Esophagus muscularis mucosa (tissue), 4 donors: ENCODE measurements at places on chromosomes 11 and 22.

DNA sequence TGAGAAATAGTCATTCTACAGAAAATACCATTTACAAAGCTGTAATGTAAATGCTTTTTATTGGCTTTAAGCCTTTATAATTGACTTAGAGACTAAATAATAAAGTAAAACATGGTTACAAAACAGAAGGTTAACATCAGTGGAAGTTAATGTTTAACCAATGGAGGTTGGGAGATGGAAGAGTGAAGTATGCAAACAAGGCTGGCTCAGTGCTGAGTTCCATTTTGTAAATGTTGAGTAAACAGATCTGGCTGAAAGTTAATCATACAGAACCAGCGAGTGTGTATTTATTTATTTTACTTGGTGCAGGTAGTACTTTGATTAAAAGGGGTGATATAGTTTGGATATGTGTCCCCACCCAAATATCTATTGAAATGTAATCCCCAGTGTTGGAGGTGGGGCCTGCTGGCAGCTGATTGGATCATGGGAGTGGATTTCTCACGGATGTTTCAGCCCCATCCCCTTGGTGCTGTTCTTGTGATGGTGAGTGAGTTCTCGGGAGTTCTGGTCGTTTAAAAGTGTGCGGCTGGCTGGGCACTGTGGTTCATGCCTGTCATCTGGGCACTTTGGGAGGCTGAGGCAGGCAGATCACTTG, 827.4 kb downstream of the OPCML start:
- no peak for DNase-seq

GRCh38 chr11:35305670-35306382, 113.5 kb downstream of the SLC1A2 start:
- no peak for DNase-seq

DNA sequence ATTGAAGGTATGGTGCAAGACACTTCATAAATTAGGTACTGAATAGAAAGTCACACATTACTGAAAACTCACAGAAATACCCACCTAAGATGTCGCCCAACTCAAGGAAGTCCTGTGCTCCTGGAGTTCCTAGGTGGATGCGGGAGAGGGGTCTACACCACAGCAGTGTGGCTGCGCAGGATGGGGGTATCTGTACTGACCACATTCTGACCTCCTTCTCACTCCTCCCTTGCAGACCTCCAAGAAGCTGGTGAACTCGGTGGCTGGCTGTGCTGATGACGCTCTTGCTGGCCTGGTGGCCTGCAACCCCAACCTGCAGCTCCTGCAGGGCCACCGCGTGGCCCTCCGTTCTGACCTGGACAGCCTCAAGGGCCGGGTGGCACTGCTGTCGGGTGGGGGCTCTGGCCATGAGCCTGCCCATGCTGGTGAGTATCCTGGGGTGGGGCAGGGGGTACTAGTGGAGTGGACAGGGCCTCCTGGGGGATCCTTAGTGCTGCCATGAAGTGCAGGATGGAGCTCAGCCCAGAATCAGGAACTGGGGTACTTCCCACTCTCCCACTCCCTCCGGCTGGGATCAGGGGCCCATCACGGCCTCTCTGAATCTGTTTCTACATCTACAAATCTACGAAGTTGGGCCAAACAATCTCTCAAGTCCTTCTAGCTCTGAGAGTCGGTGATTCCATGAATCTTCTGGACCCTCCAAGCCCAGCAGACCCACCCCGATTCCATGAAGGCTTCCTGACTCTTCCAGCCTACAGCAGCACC, 4.9 kb downstream of the TKFC start:
- no peak for DNase-seq

GRCh38 chr11:103434073-103434411, 324.8 kb downstream of the DYNC2H1 start:
- DNase-seq: no peak

GRCh38 chr11:107562647-107563208, 2.8 kb downstream of the ALKBH8 start:
- DNase-seq: no peak

DNA sequence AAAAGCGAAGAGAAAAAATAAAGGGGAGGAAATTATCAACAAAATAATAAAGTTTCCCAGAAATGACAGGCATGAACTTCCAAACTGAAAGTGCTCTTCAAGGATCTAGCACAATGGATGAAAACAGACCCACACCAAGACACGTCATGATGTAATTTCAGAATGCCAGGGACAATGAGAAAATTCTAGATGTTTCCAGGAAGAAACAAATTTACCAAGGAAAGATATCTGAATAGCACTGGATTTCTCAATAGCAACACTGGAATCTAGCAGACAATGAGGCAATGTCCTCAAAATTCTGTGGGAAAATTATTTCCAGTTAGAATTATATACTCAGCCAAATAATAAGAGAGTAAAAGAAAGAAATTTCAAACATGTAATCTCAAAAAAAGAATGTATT, 46.0 kb downstream of the DENND5A start:
- no peak for DNase-seq

DNA sequence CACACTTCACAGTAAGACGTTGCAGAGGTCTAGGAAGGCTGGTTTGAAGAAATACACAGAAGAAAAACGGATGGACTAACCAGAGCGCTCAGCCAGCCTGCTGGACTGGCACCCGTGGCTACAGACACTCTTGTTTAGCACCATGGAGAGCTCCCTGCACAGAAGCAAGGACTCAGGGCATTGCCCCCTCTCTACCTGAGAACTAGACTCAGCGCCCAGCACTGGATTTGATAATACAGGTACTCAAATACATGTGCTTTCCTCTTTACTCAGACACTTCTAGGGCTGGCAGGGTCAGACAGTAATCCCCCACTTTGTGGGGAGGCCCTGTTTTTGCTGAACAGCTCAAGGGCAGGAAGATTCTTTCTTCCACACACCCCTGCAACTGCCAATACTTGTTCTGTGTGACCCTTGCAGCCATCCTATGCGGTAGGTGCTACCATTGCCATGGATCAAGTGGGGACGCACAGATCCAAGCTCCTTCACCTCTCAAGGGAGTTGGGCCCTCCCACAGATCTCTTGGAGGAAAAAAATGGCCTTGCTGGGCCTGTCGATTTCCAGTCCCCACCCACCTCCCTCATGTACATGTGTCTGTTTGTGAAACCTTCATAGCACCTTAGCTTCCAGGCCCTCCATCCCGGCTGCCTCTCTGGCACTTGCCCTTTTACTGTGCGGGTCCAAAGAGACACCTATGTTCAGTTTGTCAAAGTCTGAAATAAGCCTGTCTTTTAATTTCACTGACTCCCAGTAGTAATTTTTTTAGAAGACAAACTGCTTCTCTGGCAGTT, 5.1 kb upstream of the P2RX6 start:
- no peak for DNase-seq

DNA sequence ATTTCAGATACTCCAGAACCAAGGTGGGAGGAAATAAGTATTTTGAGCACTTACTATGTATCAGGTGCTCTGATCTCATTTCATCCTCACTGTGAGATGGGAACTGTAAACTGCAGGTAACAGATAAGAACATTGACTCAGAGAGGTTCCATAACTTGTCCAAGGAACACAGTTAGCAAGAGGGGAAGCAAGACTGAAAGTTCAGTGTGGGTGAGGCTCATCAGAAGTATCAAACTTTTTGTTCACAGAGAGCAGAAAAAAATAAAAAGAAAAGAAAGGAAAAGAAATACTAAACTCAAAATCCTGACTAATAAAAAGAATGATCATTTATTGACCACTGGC, 37.1 kb downstream of the RAB30 start:
- no peak for DNase-seq

GRCh38 chr11:85946221-85946620, 91.0 kb downstream of the CCDC83 start:
- DNase-seq: no peak

DNA sequence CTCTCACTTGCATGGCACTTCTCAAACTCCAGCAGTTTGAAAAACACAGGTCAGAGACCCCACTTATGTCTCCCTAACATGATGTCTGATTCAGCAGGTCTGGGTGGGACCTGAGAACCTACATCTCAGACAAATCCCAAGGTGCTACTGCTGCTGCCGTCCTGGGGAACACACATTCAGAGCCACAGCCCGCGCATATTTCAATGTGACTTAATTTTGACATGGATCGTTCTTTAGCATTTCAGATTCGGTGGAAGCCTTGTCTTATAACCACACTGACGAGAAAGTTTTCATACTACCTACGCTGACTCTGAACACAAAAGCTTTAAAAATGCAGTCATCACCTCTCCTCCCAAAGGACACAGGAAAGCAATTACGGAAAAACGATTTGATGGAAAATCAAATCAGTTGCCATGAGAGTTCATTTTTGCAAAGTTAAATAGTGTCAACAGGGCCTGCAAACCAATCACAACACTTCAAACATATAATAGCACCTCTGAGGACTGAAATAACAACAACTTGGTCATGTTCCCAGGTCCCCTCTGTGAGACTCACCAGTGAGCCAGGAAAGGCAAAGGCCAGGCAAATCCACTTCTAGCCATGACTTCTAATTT, 132.6 kb downstream of the SHANK2 start:
- no peak for DNase-seq

DNA sequence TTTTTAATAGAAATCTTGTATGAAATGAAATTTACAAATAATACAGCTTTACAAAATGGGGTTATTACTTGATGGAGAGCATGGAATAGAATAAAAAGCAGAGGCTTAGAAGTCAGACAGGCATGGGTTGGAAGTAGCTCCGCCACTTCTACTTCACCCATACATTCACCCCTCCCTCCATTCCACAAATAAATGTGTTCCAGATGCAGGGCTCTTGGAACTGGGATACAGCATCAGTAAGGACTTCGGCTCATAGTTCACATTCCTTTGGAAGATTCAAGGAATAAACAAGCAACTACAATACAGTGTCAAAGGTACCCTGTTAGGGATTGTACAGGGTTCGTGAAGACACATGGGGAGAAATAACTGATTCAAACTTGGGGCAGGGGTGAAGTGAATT, 156.8 kb downstream of the WNT11 start:
- no peak for DNase-seq

DNA sequence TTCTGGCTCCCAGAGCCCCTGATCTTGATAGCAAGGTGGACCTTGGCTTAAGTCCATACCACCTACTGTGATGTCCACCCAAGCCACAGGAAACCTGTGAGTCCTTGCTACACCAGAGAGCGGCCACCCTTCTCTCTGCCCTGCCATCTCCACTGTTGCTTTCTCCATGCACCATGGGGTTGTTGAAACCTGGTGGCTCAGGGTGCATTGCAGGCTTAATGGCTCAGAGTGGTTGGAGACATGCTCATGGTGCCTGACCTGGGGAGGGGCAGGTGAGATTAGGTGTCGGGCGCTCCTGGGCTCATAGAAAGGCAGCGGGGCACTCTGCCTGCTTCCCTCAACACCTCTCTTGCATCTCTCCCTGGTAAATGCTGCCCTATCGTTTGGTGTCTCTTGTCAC, 25.0 kb upstream of the CACNG2 start:
- no peak for DNase-seq

- DNase-seq: no peak
These were observed 66.2 kb downstream of the TNRC6B start for GRCh38 chr22:40243891-40244290.

DNA sequence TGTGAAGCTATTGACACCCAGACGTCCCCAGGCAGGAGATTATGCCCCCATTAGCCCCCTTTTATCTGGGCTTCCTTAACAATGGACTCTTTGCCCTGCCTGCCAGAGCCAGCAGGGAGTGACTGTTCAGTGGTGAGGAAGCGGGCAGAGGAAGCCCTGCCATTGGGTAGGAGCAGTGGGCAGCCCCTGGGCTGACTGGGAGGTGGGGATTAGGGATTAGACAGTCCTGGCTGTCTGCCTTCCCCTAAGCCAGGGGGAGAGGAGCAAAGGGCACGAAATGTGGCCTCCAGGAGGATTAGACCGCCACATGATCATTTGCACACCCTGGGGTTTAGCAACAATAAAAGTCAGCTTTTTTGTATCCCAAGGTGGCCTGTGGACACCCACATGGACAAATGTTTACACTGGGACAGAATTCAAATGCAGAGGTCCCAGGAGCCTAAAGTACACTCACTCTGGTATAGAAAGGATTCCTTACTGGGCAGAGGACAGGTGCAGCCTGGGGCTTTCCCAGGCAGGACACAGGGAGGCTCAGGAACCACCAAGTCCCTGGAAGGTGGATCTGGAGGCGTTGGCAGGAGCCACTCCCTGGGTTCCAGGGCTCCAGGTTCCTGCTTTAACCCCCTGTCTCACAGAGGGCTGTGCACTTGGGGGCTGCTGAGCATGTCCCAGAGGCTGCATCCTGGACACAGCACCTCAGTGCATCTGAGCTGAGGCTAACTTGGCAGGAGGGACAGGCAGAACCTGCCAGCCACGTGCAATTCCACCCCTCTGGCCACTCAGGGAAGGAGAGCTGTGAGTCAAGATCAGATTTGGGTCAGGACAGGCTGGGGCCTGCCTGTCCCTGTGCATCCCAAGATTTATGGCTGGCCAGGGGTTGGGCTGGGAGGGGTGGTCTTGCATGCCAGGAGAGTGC, 2.1 kb downstream of the PNPLA3 start:
- DNase-seq: no peak
